Panc1 (cell line): ENCODE measurements at places on chromosomes 12 and 14. TPM values are rescaled to one million over a fixed set of nuclear protein-coding genes. Genes with fewer than 3 reads are reported as not detected.

CEBPE gene
- not detected for total RNA-seq

CCDC92 gene
- total RNA-seq, result 53.7 TPM

SLC15A4 gene
- 29.1 TPM for total RNA-seq

ATP6V1D gene
- total RNA-seq, result 68.6 TPM

KCNH5 gene
- total RNA-seq, result not detected

IL26 gene
- not detected for total RNA-seq

SLCO1A2 gene
- not detected for total RNA-seq

EPYC gene
- not detected for total RNA-seq

CLEC1B gene
- total RNA-seq, result not detected

ALDH2 gene
- 9.0 TPM for total RNA-seq

CLEC12A gene
- not detected for total RNA-seq

GYS2 gene
- total RNA-seq, result not detected

RNASE1 gene
- total RNA-seq, result 0.69 TPM

CLSTN3 gene
- total RNA-seq, result 5.9 TPM

TMEM229B gene
- 1.6 TPM for total RNA-seq

NCKAP5L gene
- 17.3 TPM for total RNA-seq

OR6C2 gene
- total RNA-seq, result not detected
